ENCODE measurements at places on chromosomes 1 and 21.

GRCh38 chr1:234613128-234613875 is 3.3 kb upstream of the IRF2BP2 start:
- DNase-seq, result no peak

DNA sequence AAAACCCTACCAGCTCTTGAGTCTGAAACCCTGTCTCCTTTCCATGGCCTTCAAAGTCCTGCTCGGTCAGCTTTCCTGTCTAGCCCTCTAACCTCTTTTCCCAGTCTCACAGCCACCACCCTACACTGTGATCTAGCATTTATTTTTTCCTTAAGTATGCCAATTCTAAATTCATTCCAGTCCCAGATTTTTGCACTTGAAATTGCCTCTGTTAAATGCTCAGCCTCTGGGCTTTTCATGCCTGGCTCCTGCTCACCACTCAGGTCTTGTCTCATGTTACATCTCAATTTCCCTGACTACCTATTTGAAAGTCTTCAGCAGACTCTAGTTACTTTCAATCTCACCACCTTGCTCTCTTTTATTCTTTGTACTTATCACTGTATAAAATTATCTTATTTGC is 176.2 kb downstream of the ADGRL4 start:
- DNase-seq, result no peak

DNA sequence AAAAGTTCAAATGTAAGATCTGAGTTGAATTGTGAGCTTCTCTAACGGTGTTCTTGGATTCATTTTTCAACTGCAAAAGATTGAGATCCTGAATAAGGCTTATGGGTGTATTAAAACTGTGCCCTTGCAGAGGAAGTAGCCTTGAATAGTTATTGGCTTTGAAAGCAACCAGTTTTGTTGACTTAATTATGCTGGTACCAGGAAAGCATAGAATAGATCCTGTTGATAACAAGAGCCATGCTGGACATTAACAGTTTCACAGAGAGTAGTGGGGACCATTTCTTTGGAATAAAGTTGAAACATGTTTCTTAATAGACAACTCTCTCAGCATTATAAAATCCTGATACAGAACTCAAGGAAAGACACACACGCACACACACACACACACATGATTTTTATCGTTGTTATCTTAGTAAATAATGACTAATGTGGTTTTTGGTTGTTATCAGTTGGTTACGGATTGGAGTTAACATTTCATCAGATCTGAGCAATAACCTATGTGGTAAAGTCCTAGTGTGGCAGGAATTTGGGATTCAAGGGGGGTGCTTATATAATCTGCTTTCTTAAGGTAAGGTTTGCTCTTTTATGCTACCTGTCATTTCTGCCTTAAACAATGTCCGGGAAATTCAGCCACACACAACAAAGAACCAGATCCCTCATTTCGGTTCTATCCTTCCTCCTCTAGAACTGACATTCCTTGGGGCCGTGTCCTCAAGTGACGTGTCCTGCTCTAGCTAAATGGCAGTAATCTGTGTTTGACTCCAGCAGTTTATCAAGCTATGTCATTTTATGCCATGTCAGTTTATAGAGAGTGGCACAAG is 330.9 kb downstream of the CHRM3 start:
- no peak for DNase-seq

DNA sequence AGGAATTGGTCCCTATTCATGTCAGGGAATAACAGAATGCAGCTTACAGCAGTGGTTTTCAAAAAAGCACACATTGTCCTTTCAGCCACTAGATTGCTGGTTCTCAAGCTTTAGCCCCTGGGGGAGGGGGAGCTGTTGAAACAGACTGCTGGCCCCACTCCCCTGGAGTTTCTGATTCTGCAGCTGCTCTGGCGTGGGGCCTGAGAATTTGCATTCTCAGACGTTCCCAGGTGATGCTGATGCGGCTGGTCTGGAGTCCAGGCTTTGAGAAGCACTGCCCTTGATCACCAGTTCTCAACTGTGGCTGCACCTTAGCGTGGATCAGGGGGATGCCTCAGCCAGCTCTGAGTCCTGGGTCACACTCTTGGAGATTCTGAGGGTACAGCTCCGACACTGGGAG is 62.7 kb upstream of the LAPTM5 start:
- DNase-seq, result no peak

DNA sequence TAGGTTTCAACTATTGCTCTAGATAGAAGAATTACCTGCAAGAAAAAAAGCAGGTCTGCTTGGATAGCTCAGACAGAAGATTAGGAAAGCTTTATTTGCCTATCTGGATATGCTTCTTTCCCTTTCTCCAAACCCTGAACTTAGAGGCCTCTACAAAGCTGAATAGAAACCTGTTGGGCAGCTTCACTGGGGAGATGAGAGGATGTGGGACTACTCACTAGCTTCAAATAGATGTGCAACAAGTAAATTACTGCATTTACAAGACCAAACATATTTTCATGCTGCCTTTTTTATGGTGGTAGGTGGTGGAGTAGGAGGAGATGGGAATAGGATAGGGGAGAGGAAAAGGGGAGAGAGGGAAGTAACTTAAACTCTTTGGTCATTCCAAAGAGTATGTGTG is 6.4 kb downstream of the CLCA2 start:
- no peak for DNase-seq

GRCh38 chr1:226584164-226584563 is 35.6 kb downstream of the STUM start:
- DNase-seq, result no peak

- DNase-seq, result no peak
Measured at GRCh38 chr21:46063227-46063626, 34.7 kb upstream of the COL6A2 start.

DNA sequence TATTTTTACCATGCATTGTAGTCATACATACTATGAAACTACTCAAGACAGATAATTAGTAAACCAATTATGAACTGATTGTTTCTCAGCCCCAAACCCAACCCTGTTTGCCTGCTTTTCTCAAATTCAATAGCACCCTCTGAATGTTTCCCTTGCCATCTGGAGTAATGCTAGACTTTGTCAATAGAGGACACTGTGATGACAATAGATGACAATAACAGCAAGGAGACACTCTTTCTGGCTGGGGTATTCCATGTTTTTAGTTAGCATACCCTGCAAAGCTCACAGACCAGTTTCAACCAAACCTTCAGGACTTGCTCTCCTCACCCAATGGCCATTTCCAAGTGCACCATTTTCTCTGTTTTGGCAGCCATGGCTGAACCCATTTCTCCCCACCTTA is 108.5 kb upstream of the LRRC7 start:
- DNase-seq, result no peak

GRCh38 chr1:238960071-238960470 is 426.3 kb upstream of the CHRM3 start:
- peak; percentile 47 for DNase-seq

GRCh38 chr1:233295975-233296322 is 424 bp upstream of the PCNX2 start:
- no peak for DNase-seq

GRCh38 chr1:29782846-29783507 is 546.7 kb downstream of the PTPRU start:
- DNase-seq, result no peak

DNA sequence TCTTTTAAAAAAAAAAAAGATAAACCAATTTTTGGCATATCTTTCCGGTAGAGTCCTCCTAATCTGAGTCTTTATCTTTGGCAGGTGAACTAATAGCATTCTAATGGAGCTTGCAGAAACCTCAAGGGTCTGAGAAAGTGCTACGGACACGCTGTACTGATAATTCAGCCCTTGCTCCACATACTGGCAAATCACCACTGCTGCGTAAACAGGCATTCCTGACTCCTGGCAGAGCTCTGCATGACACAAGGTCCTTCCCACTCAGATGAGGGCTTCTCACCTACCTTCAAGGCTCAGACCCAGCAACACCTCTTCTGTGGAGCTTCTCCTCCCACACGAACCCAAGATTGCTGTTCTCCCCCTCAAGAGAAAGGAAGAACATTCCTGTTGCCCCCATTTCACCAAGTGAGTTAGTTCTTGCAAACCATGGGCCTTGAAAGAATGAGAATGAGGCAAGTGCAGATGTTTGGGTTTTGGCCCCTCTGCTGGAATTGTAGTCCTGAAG is 48.0 kb downstream of the LYST start:
- no peak for DNase-seq

- DNase-seq, result no peak
Measured at GRCh38 chr1:240691909-240692705, 80.2 kb upstream of the GREM2 start.

DNA sequence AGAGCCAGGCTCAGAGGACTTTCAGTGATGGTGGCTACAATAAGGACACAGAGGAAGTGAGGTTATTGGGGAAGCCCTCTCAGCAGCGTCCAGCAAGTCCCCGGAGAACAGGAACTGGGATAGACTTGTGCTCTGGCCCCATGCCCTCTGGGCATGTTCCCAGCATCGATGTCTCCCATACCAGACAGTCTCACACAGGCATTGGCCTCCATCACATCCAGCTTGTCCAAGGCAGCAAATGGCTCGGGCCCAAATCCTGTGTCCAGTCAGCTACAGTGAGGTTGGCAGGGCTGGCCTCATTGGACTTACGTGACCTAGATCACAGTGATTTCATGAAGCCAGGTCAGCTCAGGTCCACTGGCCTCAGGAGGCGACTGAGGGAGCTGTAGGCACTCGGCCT is 19.6 kb upstream of the TMEM54 start:
- DNase-seq, result no peak

DNA sequence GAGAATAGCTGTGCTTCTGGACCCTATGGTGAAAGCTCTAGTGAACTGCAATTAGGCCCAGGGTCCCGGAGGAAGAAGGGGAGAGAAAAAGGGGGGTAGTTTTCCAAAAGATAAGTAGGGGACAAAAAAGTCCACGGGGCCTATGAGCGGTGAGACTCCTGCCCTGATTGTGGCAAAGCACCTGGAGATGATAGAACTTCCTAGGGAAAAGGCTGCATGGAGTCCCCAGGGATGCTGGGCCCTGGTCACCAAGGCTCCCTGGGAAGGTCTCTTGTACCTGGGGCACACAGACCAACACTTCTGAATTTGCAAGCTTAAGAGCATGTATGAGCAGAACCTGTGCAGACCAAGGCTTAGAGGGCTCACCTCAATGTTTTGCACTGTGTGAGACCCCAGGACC is 5.4 kb upstream of the SHISA4 start:
- DNase-seq, result no peak

DNA sequence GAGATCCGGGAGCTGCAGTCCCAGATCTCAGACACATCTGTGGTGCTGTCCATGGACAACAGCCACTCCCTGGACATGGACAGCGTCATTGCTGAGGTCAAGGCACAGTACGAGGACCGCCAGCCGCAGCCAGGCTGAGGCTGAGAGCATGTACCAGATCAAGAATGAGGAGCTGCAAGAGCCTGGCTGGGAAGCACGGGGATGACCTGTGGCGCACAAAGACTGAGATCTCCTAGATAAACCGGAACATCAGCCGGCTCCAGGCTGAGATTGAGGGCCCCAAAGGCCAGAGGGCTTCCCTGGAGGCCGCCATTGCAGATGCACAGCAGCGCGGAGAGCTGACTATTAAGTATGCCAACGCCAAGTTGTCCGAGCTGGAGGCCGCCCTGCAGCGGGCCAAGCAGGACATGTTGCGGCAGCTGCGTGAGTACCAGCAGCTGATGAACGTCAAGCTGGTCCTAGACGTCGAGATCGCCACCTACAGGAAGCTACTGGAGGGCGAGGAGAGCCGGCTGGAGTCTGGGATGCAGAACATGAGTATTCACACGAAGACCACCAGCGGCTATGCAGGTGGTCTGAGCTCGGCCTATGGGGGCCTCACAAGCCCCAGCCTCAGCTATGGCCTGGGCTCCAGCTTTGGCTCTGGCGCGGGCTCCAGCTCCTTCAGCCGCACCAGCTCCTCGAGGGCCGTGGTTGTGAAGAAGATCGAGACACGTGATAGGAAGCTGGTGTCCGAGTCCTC is 25.5 kb downstream of the ETV3L start:
- no peak for DNase-seq

- DNase-seq, result no peak
Measured at GRCh38 chr1:234707641-234708040, 97.7 kb upstream of the IRF2BP2 start.

Measured in RWPE2 (cell line).